ENCODE measurements at places on chromosomes 6 and 20.

GRCh38 chr6:1784422-1784884 lies 174.7 kb downstream of the FOXC1 start:
- DNase-seq = no peak

DNA sequence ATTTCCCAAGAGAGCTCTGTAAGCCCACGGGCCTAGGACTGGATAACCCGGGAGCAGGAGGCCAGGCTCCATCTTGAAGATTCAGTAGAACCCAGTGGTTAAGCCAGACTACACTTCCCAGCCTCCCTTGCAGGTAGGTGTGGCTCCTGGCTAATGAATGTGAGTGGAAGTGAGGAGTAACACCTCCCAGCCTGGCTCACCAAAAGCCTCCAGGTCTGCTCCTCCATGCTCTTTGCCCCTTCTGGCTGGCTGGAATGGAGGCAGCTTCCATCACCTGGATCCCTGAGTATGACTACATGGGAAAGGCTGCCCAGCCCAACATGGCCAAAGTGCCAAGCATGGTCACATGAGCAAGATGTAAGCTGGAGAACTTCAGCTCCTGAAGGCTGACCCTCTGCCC lies 9.7 kb downstream of the LRRN4 start:
- DNase-seq = no peak

- no peak for DNase-seq
These were observed 17.2 kb upstream of the DST start for GRCh38 chr6:56659721-56660380.

DNA sequence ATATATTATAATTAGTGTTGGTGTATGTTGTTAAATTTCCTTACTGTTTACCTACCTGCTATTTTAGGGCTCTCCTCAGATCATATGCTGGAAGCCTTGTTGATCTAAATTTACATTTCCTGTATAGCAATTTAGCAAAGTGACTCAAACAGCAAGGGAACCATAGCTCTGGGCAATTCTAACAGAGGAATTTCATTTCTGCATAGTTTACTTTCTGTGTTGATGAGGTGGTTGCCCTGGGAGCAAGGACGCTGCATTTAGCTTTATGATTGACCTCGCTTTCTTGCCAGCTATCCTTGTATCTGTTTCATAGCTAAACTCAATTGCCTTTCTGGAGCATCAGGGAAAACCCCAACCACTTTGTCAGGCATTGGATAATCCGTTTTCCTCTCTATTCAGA lies 810.8 kb downstream of the GRIK2 start:
- DNase-seq = no peak

DNA sequence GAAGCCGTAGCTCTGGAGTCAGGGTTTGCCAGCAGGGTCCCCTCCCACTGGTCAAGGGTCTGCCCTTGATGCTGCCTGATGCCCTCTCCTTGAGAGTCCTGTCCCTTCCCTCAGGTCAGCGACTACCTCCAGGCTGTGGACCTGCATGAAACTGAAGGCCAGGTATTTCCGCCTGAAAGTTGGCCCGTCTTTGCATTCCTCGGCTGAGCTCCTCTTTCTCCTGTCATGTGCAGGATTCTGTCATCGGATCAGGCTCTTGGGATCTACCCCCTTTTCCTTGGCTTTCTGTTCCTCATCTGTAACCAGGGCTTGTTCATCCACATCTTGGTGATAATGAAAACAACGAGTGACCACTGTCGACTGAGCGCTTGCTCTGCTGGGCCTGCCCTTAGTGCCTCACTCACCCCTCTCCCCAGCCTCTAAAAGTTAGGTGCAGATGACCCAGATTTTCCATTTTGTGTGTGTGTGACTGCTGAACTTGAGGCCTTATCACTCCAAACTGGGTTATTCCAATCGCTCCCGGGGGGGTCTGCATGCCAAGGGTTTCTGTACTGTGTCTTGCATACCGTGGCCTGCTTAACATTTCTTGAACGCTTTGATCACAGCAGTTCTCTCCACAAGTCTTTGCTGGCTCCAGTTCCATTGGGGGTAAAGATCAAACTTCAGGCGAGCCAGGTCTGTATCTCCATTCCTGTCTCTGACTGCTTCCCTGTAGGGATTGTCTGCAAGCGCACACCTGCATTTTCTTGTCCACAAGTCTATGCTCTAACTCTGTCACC lies 81.6 kb downstream of the DTD1 start:
- DNase-seq = no peak

GRCh38 chr6:143937668-143937970 lies 70.4 kb downstream of the PLAGL1 start:
- no peak for DNase-seq

- no peak for DNase-seq
These were observed 2.6 kb downstream of the ID4 start for GRCh38 chr6:19839788-19840187.

GRCh38 chr6:154154389-154154967 lies 115.4 kb downstream of the OPRM1 start:
- no peak for DNase-seq

DNA sequence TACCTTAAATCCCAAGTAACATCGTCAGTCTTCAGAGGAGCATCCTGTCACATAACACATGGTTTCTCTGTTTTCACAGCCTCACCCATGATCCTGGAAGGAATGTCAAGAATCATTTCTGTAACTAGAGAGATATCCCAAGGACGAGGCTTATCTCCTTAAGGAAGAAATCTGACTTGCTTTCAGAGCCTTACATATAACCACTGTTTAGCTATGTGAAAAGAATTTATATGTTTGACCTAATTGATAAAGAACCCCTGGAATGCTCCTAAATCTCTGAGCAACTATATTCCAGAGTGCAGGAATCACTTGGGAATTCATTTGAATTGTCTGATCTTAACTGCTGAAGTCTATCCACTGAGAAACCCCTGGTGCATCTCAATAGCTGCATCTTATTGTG lies 243.1 kb downstream of the ALDH8A1 start:
- no peak for DNase-seq

DNA sequence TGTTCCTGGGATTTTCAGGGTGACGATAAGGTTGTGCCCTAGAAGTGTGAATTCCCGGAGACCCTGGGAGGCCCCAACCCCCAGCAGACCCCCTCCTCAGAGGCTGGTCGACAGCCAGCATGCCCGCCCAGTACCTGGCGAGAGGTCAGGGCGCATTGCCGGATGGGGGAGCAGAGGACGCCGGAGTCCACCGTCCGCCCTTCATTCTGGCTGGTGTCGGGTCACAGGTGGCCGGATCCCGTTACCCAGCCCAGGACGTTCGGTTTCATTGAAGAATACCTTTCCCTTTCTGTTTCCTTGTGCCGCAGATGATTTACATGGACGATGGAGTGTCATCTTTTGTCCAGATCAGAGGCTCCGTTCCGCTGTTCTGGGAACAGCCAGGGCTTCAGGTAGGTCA lies 61.3 kb downstream of the SYNJ2 start:
- no peak for DNase-seq

DNA sequence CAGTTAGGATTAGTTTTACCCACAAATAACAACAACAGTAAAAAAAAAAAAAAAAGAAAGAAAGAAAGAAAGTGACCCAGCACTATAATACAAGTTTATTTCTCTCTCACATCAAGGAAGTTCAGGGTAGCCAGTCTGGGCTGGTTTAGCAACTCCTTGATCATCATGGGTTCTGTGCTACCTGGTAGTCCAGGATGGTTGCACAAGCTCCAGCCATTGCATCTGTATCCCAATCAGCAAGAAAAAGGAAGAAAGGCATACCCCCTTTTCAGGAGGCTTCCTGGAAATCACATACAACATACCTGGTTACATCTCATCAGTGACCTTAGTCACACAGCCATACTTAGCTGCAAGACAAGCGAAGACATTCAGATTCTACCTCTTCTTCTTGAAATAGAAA lies 128.5 kb downstream of the MTHFD1L start:
- no peak for DNase-seq

DNA sequence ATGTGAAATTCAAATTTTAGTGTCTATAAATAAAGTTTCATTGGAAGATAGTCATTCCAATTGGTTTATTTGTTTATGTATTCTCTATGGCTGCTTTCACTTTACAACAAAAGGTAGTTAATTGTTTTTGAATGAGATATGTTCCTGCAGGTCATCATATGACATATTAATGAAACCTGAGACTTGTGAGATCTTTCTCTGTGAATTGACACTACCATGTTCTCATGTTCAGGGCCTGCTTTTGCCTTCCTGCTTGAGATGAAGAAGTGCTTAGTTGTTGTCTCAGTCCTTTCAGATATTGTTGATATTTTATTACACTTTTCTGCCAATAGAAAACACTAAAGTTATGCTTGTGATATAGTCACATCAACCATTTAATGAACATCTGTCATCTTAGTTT lies 132.5 kb downstream of the UTRN start:
- DNase-seq = no peak

- no peak for DNase-seq
These were observed 15.0 kb downstream of the NANP start for GRCh38 chr20:25608774-25609173.

DNA sequence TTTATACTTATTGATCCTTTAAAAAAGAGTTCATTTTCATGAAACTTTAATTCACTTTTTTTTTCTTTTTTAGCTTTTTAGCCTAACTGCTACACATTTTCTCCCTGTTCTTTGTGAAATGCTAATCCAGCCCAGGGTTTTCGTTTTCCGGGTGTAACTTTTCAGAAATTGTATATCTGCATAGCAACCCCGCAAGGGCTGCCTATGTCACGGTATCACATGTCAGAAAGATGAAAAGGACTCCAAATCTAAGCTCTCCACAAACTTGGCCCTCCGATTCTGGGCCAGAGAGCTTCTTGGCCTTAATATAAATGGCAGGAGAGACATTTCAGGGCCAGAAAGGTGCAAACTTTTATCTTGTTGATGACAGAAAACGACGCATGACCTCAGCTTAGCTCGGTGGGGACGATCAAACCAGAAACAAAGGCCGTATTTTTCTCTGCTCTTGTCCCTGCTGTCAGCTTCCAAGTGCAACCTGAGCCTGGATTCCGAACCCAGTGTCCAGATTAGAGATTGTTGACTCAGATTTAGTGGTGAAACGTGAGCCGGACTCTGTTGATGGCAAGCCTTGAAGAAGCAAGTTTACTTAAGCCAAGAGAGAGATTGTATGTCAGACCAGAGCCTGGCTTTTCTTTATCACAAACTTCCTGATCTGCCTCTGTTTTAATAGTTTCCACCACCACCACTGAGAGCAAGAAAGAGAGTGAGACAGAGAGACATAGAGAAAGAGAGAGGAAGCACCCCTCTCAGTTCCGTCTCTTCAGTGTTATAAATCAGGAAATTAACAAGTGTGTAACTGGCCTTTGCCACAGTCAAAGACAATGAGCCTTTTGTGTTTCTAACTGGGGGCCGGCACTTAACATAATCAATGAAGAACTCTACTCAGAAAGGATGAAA lies 157.8 kb downstream of the SCML4 start:
- no peak for DNase-seq

DNA sequence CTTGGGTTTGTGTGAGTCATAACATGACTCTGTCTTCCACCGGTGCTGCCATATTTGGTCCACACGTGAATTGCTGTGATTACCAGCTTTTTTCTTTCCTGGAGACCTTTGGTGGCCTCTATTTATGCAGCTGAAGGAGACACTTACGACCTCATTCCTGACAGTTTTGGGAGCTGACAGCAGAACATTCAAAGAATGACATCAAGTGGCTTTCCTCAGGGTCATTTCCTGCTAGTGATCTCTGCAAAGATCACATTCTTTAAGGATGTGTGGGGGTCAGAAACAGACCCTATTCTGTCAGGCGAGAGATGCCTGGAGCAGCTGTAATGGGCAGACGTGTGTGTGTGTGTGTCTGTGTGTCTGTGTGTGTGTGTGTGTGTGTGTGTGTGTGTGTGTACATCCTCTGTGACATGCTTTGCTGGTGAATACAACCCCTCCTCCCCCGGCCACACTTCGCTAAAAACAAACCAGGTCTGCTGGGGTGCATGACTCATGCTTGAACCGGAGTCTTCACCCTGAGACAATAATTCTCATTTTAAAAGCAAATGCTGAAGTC lies 115.6 kb downstream of the TMEM170B start:
- no peak for DNase-seq

DNA sequence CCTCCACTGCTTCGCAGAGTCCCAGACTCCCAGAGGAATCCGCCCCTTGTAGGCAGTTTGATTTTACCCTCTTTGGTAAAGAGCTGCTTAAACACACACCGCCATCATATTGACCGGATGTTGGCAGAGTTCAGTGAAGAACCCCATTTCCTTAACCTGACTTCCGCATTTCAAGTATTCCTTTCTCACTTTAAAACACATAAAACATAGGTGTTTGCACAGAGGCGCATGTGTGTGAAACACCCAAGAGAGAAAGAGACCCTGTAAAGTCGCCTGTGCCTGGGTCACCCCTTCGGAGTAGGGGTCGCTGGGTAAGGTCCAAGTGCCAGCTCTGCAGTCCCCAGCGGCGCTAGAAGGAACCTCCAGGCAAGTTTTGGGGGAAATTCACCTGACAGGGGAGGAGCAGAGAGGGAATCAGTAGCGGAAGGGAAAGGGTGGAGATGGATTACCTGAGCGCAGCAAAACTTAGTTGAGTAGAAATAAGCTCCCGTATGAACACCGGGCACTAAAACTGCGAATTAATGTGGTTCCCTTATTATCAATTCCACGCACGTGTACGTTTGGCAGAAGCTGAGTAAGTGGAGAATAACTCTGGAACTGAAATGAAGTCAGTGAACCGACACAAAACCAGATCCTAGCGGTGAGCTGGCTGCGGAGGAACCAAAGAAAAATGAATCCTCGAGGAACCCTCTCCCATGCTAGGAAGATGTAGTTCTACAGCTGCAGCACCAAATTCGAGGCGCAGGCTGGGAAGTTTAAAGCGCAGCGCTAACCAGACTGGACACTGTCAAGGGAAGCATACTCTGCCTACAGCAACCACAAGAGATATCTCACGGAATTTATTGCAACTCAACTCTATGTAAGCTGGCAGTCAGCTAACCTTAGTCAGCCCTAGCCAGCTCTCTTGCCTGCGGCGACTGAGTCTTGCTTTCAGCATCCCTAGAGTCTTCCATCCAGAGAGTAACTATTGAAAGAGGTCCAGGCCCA lies 3.5 kb upstream of the HTR1B start:
- no peak for DNase-seq

- no peak for DNase-seq
These were observed 125.9 kb downstream of the TAF4 start for GRCh38 chr20:61939691-61940360.

- DNase-seq = no peak
These were observed 236.1 kb downstream of the COL12A1 start for GRCh38 chr6:74969591-74970267.

GRCh38 chr6:4437342-4437741 lies 302.0 kb upstream of the ECI2 start:
- no peak for DNase-seq
